H7 (cell line): ENCODE measurements at places on chromosomes 2 and 18. TPM values are rescaled to one million over a fixed set of nuclear protein-coding genes. Genes with fewer than 3 reads are reported as not detected.

DNA sequence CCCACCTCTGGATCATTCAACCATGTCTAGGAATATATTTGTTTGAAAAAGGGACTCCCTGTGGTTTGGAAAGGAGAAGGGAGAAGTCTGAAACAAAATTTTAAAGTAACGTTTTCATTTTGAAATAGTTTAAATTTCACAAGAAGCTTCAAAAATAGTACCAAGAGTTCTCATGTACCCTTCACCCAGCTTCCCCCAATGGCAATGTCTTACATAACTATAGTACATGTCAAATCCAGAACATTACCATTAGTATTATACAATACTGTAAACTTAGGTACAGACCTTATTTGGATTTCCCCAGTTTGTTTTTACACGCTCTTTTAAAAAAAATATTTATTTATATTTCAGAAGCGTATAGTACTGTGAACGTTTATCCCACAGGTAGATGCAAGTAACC is 4.0 kb upstream of the LYG2 start:
- no peak for DNase-seq

GRCh38 chr2:5725794-5726463 is 33.7 kb downstream of the SOX11 start:
- DNase-seq, result peak; percentile 85

GRCh38 chr2:113858764-113859163 is 31.1 kb upstream of the ACTR3 start:
- no peak for DNase-seq

- DNase-seq, result peak; percentile 54
Measured at GRCh38 chr18:62325806-62326645, 916 bp downstream of the TNFRSF11A start.

Gene WNT10A
- total RNA-seq, result 0.33 TPM in 1 of 2 replicates, not detected in the other

Gene RBKS
- 1.1 and 1.7 TPM in 2 replicates for total RNA-seq

Gene CIB4
- not detected in 2 replicates for total RNA-seq

DNA sequence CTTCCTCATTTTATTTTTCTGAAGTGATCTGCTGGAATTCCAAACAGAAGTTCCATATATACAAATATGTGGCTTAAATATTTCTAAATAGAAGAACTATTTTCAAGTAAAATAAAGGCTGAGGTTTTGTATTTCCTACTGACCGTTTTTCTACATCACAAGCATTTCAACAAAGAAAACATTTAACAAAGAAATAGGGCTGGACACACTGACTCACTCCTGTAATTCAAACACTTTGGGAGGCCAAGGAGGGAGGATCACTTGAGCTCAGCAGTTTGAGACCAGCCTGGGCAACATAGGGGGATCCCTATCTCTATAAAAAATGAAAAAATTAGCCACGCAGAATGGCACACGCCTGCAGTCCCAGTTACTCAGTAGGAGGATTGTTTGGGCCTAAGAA is 44.6 kb downstream of the TANK start:
- no peak for DNase-seq
